ENCODE measurements at places on chromosomes 16 and 17. TPM values are rescaled to one million over a fixed set of nuclear protein-coding genes. Genes with fewer than 3 reads are reported as not detected.

The KRT20 gene
- not detected for polyA plus RNA-seq

The MYH13 gene
- not detected for polyA plus RNA-seq

The KRTAP4-3 gene
- not detected for polyA plus RNA-seq

The HSPB9 gene
- polyA plus RNA-seq = 0.03 TPM

- DNase-seq = no peak
Observed at GRCh38 chr16:85731179-85731578, 19.7 kb downstream of the C16orf74 start.

GRCh38 chr16:87819282-87819681 lies 50.0 kb downstream of the SLC7A5 start:
- no peak for DNase-seq

DNA sequence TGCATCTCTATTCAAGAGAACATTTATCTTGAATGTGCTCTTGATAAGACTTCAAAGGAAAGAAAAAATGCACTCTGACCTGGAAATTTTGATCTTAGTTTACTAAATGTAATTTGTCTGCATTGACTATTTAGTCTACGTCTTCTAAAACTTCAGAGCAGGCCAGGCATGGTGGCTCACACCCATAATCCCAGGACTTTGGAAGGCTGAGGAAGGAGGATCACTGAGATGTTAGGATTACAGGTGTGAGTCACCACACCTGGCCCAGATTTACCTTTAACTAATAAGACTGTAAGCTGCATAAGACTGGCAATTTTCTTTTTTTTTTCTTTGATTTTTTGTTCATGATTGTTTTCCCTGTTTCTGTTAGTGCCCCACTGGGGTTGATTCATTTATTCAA lies 18.8 kb upstream of the CIITA start:
- no peak for DNase-seq

GRCh38 chr17:36861531-36861930 lies 75.7 kb upstream of the LHX1 start:
- no peak for DNase-seq

DNA sequence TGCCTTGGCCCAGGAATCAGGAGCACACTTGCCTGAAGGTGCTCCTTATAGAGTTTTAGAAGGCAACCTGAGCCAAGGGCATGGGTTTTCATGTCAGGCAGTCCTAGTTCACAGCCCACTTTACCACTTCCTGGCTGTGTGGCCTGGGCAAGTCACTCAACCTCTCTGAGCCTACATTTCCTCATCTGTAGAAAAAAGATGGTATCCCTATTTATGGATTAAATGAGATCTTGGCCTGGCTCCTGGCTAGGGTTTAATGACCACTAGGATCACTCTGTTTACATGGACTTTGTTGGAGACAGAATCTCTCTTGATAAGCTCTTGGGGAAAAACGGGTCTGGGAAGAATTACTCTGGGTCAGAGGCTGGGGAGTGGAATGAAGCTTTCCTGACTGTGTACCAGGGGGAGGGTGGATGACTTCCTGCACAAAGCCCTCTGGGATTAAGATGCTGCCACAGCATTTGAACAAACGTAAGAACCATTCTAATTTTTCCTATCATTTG lies 2.3 kb downstream of the MT2A start:
- DNase-seq = no peak
